ENCODE measurements at places on chromosomes 7 and 10.

DNA sequence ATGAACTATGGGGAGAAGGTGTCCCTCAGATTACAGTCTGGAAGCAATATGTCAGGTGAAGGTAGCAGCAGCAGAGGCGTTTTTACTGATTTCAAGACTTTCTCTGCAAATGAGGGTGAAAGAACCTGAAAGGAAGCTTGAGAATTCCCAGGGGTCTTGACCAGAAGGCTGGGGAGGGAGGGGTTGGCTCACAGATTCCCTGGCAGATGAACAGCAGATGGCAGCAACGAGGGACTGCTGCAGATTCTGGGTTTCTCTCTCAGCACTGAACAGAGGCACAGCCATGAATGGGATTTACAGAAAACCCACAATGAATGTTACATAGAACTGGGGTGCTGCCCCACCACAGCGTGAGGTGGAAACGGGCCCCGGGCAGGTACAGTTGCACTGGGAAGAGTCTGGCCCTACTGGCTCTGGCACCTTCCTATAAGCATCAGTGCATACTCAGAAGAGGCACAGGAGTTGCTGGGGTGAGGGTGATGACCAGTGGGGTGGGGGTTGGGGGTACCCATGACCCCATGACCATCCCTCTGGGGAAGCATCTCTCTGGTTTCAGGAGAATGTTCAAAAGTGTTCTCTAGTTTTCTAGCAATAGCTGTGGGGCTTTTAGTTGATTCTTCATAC is 317.8 kb downstream of the SH2D4B start:
- no peak for DNase-seq

GRCh38 chr7:127819975-127820731 is 168.2 kb downstream of the SND1 start:
- DNase-seq = no peak

GRCh38 chr7:69598081-69598486 is at the start of gene AUTS2:
AUTS2 (plus strand) TSS chr7:69598475; CDS start chr7:69599654, 1,179 bp downstream.
- DNase-seq = peak; percentile 32

- DNase-seq = no peak
Observed at GRCh38 chr7:84701524-84702306, 485.1 kb downstream of the SEMA3D start.

GRCh38 chr10:52446391-52446790 is 132.3 kb downstream of the DKK1 start:
- DNase-seq = no peak

GRCh38 chr7:50303335-50304128 is 984 bp upstream of the IKZF1 start:
- no peak for DNase-seq

DNA sequence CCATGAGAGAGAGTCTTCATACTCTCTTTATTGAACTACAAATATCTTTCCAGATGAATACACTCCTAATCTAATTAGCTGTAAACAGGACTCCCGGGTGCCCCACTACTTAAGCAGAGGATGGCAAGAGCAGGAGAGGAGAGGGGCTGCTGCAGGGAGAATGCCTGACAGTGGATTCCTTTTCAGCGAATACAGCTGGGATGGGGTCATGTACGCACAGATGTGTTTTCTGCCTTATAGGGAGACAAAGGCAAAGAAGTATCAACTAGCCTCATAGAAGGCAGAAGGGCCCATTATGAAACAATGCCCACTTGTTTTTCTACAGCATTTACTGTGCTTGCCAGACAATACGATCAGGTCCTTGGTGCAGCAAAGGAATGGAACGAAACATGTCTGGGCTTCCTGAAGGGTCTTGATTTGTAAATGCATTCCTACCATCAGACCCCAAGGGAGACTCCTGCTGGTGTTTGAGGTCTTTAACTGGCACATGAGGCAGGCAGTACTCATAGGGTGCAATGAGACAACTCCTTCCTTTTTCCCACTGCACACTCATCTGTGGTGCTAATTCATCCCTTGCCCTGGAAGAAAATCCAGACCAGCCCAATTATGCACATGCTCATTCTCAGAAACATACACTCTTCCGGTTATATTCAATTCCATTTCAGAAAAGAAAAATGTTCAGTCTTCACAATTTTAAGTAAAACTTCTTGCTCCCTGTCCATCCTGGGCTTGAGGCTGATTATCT is 117.1 kb downstream of the AOAH start:
- DNase-seq = no peak

GRCh38 chr10:131571346-131571745 is 259.8 kb upstream of the TCERG1L start:
- no peak for DNase-seq

DNA sequence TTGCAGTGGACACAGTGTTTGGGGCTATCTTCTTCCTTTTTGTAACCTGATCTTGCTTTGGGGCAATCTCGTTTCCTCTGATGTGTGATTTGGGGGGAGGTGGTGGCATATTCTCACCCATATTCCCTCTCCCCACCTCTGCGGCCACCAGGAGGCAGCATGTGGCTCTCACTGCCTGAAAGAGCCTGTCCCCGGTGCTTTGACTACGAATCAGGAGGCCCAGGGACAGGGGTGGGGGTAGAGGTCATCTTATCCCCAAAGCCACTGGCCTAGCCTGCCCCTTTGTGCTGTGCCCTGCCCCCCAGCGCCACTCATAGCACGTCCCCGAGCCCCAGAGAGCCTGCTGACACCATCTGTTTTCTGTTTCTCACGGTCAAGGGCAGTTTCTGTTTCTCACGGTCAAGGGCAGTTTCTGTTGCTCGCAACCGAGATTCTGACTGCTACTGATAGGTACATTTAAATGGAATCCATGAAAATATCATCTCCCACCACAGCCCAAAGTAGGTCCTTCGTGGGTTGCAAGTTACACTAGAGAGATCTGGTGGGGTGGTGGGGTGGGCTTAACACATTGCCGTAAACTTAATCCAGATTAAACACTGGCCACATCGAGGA is 28.2 kb downstream of the PHYH start:
- DNase-seq = peak; percentile 9

DNA sequence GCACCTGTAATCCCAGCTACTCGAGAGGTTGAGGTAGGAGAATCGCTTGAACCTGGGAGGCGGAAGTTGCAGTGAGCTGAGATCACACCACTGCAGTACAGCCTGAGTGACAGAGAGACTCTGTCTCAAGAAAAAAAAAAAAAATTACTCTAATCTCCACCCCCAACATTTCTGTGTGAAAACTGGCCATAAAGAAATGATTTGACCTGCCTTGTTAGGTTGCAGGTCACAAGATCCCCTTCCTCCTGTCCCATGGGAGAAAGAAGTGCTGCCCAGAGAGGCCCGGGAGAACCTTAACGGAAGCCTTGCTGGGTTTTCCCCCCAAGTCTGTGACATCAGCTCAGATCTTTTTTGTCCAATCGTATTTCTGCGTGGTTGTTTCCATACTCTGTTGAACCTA is 8.7 kb upstream of the CALHM1 start:
- DNase-seq = no peak

DNA sequence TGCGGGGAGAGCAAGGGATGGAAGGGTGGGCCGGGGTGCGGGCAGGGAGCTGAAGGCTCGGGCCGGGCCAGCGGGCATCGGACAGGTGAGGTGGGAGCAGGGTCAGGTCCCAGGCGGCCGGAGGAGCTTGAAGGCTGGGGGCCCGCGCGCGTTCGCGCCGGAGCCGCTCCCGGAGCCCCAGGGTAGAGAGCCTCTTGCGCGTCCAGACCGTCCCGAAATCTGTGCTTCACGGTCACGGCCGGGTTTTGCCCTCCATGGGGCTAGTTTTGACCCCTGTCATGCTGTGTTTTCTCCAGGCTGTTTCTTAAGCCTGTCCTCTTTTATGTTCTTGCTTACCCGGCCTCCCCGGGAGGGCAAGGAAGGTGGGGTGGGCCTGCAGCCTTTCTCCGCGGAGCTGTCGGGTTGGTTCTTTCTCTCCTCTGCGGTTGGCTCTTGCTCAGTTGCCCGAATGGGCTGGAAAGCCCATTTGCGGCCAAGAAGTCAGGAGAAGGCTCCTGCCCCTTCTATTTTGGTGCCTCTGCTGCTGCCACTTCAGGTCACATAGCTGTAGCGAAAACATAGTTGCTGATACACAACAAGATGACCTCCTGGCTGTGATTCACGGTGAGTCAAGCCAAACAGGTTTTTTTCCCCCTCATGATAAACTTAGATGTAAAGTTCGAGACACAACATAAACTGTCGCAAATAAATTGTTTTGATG is 650 bp downstream of the UBE2D1 start:
- no peak for DNase-seq

- no peak for DNase-seq
Observed at GRCh38 chr7:152931633-152932032, 172.1 kb downstream of the ACTR3B start.

GRCh38 chr10:132575320-132576201 is 38.0 kb downstream of the INPP5A start:
- no peak for DNase-seq

DNA sequence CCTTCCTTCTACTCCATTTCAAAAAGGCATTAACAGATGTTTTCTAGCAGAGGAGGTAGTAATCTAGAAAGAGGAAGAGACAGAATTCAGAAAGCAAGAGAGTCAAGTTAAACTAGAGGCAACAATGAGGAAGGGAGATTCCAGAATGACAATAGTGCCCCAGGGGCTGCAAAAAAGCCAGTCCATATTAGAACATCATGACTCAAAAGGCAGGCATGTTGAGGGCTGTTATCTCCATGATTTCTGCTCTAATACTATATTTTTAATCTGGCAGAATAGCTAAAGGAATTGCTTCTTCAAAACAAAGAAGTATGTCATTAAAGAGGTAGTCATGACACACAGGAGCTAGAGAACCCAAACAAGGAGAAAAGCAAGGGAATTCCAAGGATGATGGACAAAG is 599.6 kb downstream of the INHBA start:
- no peak for DNase-seq

DNA sequence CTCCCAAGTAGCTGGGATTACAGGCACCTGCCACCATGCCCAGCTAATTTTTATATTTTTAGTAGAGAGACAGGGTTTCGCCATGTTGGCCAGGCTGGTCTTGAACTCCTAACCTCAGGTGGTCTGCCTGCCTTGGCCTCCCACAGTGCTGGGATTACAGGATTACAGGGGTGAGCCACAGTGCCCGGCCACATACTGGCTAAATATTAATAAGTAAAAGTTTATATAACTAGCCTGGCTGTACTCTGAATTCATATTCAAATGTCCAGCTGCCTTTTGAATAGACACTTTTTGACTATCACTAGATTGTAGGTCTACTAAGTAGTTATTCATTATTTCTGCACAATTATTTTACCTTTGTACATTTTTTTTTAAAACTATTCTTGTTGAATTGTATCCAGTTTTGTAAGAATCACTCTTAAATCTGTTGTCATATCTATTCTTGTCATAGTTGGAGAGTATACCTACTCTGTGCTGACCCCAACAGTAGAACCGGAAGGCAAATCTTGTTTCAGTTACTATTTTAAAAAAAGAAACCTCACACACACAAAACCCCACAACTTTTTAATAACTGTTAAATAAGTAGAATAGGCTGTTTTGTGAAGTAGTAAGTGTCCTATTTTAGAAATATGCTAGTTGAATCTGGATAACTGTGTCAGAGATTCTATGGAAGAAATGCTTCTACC is 29.6 kb downstream of the MINPP1 start:
- no peak for DNase-seq

- no peak for DNase-seq
Observed at GRCh38 chr10:131733596-131733995, 167.2 kb upstream of the PPP2R2D start.
